Fibroblast of the conjunctiva (primary cell): ENCODE measurements at places on chromosomes 2 and 18.

DNA sequence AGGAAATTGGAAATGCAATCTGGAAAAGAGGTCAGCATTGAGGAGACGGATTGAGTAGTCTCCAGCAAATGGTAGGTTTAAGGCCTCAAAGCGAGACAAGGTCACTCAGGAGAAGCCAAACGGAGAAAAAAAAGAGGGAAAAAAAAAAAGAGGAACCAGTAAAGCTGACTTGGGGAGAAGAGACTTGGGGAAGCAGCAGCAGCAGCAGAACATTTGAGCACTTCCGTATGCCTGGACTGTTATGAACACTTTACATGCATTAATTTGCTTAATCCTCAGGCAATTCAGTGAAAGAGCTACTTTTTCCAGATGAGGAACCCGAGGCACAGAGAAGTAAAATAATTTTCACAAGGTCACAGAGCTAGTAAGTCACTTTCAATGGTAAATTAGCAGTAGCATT, 81.3 kb downstream of the OSBPL6 start:
- no peak for DNase-seq

DNA sequence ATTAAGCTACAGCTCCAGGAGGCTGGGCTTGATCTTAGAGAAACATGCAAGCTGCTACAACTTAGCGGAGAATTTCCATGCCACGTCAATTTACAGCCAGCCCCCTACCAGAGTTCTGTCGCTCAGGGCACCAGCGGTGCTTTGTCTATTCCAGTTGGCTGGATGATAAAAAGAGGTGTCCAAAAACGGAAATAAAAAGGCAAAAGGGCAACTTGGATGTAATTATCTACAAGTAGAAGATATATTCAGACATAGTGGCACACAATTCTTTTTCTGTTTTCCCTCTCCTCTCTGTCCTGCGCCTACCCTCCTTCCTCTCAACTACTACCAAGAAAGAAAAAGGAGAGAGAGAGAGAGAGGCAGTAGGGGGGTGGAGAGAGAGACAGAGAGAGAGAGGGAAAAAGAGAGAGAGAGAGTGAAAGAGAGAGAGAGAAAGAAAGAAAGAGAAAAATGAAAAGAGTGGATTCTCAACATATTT, 363 bp upstream of the RFTN2 start:
- DNase-seq, result peak; percentile 77

GRCh38 chr18:48152549-48152948, 222.1 kb upstream of the SMAD2 start:
- no peak for DNase-seq

DNA sequence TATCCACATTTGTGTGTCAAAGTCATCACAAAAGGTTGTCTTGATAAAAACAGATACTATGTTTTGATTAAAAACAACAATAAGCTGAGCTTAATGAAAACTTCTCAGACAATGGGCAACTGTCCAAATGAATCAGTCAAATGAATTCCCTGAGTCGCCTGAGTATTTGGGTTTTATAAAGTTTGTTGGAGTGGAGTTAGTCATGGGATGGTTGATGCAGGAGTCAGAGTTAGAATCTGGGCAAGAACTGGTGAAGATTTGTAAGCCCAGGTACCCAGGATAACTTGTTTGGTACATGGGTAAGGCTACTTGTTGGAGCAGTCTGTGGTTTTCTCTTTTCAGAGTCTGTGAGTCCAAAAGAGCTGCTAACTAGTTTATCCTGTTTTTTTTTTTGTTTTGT, 34.4 kb upstream of the RAPGEF4 start:
- DNase-seq, result no peak

DNA sequence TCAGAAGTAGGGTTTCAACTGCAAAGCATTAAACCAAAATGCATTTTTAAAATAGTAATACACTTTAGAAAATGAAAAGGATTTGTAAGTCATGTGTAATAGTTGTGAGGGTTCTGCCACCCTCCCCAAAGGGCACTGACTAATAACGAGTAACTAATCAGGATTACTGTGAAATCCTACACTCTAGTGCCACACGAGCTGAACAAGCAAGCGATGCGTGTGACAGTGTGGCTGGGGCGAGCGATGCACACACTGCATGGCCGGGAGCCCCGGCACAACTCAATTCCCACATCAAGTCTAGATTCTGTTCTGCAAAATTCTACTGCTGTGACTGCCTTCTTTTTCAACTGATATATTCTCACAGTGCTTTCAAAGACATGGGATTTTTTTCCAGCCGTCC, 156.4 kb downstream of the SEPTIN10 start:
- no peak for DNase-seq

GRCh38 chr2:70519453-70519852, 34.2 kb downstream of the TGFA start:
- DNase-seq, result no peak

DNA sequence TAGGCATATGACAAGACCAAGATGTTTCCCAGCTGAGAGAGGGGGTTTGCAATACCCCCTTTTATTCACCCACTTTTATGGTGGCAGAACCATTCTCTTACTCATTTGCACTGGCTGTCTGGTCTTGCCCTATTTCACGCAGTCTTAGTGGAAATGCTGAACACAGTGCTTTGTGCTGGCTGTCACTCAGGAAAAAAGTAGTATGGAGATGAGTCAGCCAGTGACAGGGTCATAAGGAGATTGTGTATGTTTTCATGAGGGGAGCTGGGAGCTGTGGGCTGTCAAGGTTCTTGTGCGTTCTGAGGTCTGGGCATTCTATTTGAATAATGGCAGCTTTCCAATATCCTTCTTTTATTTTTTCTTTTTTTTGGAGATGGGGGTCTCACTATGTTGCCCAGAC, 10.9 kb upstream of the CNRIP1 start:
- no peak for DNase-seq

DNA sequence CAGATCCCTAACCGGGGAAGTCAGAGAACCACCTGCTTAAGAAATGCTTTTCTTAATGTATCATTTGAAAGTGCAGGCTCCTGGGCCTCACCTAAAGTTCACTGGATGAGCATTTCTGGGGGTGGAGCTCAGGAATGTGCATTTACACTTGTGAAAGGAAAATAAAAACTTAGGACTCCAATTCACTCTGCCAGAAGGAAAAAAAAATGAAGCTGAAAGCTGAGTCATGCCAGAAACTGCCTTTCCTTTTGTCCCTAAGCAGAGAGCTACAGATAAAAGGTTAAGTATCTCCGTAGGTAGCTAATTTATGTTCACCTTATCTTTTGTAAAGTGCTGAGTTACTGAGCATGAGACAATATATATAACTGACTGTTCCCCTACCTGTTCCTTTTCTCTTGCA, 229.5 kb upstream of the MEX3C start:
- no peak for DNase-seq

GRCh38 chr18:48828194-48828545, 122.6 kb downstream of the SMAD7 start:
- DNase-seq, result no peak

GRCh38 chr2:136057023-136057801, 60.7 kb downstream of the CXCR4 start:
- DNase-seq, result no peak

DNA sequence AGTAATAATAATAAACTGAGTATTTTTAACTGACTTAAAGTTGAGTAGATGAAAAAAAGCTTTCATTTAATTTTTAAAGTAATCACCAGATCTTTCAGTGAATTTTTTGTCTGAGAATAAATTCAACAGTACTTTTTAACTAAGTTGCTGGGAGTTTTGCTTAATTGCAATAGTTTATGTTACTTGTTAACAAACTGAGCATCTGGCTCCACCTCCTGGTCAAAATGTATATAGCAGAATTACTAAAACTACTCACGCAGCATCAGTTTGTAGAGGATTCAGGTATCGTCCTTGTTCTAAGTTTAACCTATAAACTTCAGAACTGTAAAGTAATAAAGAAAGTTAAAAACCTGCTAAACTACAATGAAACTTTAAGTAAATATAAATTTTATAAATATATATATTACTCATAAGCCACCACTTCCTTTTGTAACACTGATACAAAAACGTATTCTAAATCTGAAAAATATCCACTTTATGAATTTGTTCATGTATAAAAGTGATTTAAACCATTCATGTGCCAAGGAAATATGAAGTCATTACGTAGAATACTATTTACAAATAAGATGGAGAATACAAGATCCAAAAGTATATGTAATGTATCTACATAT, 21.3 kb downstream of the NOL10 start:
- peak; percentile 53 for DNase-seq

- no peak for DNase-seq
Measured at GRCh38 chr18:74414953-74415515, 42.1 kb downstream of the DIPK1C start.

DNA sequence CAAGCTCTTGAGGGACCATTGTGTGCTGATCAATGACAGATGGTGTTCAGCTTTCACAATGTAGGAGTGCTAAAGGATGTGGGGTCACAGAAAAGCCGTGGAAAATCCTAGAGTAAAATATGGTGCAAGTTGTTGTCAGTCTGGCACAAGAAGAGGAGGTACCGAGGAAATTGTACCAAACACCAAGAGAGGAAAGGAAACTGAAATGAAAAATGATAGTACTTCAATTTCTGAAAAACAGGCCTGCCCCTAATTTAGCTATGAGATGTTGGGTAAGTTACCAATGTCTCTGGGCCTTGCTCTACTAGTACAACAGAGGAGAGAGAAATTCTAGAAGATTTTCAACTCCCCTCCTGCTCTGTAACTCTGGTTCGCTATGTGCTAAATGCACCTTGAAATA, 78.8 kb upstream of the PELI1 start:
- no peak for DNase-seq

DNA sequence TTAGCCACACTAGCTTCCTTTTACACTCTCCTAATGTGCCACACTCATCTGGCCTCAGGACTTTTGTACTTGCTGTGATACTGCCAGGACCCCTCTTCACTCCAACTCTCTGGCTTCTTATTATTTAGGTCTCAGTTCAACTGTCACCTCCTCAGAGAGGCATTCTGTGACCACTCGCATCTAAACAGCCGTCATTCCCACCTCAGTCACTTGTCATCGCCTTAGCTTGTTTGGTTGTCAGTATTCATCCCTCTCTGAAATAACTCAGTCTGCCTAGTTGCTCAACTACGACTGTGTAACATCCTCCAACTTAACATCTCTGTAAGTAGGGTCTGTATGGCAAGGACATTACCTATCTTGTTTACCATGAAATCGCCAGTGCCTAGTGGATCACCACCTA, 27.2 kb downstream of the MGAT4A start:
- DNase-seq, result no peak

DNA sequence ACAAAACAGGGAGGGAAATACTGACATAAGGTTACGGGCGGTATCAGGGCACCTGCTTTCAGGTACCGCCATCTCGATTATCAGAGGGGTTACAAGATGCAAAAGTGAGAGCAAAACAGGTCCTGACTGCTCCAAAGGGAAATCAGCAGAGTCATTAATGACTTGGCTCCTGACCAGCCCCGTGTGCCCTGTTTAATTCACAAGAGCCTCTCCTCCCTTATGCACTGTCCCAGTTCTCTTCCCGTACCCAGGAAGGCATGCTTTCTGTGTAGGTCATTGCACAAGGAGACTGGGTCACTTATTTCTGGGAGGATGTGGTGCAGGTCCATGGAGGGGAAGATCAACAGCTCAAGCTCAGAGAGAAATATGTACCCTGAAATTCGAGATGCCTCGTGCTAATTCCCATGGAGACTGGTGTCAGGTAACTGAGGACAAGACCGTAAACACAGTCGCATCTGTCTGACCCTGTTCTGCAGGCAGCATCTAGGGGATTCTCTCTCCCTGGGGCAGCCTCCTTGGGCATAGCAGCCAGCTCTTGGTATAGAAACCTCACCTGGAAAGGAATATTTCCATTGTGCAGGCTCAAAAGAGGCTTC, 79.9 kb downstream of the HNRNPLL start:
- no peak for DNase-seq

DNA sequence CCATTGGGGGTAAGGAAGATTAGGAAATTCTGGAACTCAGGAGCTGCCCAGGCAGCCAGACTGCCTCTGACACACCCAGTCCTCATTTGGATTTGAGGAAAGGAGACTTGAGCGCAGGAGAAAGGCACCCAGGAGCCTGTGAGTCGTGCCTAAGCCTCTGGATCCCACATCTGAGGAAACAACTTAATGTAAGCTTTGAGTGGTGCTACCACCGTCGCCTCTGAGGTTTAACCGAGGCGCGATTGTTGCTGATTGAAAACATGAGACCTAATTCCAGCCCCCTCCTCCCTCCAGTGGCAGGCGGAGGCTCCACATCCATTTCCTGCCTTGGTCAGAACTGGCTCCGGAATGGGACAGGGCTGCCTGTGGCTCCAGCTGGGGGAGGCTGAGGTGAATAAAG, 176.7 kb upstream of the PKDCC start:
- DNase-seq, result no peak
